Activated CD4-positive, alpha-beta memory T cell treated with anti-CD3 and anti-CD28 coated beads for 36 hours (primary cell): ENCODE measurements at places on chromosomes 2 and 18.

DNA sequence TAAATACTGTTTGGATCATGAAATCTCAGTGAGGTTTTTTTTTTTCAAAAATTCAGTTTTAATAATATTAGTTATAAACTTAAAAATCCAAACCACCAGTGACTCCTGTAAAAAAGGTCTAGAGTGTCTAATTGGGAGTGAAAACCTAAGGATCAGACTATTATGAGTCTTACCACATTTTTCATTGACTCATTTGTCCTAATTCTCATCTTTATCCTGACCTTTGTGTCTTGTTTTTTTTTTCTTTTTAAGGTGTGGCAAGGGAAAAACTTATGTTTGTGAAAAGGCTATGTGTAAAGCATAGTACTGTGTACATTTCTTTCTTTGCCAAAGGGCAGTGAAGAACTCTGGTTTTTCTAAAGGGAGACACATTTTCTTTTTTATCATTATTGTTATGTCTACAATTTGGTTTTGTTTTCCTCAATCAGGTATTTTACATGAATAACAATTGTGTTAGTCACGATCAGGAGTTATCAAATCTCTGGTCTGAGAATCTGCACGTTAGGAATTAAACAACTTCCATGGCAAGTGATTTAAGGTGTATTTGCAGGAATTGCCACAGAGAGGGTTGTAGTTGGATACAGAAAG, 52.6 kb downstream of the RHBDD1 start:
- DNase-seq, result no peak

DNA sequence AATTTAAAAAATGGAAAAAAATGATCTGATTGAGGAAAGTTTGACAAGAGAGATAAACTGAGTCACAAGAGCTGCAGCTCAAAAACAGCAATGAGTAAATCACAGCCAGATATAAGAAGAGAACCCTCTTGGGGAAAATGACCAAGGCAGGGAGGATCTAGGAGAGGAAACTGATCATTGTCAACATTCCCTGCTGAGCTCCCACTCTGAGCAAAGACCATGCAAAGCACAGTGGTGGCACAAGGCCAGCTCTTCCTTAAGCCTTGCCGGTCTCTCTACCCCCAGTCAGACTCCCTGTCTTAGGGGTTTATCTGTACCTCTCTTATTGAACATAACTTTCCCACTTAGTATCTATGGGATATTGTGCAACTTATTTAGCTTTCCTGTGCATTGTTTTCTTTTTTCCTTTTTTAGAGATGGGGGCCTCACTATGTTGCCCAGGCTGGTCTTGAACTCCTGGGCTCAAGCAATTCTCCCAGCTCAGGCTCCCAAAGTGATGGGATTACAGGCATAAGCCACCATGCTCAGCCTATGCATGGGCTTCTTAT, 54.0 kb upstream of the PPP1CB start:
- no peak for DNase-seq

DNA sequence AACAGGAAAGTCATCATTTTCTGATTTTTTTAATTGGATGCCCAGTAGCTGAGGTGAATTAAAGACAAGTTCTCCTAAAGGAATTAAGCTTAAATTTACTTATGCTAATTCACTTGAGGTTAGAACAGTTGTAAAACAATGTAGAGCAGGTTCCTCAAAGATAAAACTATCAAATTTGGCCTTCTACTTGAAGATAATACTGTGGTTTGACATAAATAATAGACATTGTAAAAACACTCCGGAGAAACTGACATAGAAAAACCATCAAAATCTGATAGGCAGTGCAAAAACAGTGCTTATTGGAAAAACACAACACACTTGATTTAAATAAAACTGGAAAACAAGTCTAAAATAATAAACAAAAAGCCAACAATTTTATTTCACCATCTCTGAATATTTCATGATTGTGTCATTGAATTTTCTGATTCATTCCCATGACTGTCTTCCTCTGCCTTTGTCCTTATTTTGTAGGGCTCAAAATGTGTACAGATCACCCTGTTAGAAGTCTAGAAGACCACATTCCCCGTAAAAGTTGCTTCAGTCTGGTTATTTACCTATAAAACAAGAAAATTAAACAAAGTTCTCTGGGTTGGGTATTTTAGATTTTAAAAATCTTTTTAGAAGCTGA, 28.3 kb upstream of the SLC40A1 start:
- no peak for DNase-seq

DNA sequence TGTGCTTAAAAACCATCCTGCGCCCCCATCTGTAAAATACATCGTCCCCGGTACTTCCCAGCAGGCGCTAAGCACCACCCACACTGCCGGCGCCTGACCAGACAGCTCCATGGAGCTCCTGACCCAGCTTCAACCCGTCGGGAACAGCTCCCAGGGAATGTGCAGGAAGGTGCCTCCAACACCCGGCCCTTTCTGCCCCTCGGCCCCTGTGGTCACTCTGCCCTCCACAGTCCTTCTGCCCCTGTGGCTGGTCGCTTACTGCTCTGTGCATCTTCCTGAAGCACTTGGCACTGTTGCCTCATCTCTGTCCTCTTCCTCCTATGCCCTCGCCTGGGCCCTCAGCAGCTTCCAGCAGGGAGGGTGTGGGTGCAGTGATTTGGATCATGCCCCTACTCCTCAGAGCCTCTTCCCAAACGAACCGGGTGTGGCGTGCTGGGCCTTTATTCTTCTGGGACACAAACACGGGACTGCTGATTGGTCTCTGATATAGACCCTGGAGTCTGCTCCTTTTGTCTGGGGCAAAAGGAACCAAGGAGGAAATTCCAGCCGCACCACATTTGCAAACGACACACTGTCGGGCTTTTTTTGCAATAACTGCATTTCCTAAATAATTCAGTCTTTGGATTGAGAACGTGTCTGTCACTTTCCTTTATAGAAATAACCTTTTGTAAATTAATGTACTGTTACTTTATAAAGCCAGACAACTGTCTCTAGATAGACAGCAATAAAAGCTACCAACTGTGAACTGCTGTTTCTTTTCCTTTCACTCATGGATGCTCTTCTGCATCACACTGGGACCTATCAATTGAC, 65.9 kb downstream of the ADI1 start:
- no peak for DNase-seq

DNA sequence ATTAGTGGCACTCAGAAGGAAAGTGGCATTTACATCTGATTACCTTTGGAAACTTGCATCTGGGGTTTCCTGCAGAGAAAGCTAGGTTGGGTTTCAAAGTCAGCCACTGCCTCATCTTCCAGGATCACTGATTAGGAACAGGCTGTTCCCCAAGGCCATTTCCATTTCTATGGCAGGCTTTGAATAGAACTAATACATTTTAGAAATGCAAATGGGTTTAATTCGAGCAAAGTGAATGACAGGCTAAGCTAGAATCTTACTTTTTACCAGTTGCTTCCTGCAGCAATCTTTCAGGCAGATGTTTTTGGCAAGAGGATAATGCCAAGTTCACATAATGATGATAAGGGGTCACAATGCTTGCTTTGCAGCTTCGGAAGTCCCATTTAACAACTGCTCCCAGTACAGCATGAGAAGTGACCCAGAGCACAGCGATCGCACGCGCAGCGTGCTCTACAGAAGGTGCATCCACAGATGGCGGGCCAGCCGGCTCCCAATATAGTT, 336.7 kb downstream of the LPIN1 start:
- no peak for DNase-seq

DNA sequence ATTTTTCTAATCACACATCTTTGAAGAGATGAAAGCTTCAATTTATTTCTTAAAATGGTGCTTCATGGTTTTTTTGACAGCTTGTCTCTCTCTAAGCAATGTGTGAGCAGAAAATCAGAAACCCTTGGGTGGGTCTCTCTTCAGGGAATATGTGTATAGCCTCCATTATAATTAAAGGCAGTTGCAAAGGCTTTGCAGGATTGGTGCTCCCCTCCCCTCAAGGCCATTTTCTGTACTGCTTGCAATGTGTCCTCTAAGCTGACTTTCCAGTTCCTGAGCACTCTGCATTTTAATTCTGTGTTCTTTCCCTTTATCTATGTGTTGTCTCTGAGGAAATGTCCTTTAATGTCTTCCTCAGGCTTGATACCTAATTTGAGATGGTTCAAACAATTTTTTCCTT, 172.6 kb downstream of the DPP4 start:
- DNase-seq, result no peak

DNA sequence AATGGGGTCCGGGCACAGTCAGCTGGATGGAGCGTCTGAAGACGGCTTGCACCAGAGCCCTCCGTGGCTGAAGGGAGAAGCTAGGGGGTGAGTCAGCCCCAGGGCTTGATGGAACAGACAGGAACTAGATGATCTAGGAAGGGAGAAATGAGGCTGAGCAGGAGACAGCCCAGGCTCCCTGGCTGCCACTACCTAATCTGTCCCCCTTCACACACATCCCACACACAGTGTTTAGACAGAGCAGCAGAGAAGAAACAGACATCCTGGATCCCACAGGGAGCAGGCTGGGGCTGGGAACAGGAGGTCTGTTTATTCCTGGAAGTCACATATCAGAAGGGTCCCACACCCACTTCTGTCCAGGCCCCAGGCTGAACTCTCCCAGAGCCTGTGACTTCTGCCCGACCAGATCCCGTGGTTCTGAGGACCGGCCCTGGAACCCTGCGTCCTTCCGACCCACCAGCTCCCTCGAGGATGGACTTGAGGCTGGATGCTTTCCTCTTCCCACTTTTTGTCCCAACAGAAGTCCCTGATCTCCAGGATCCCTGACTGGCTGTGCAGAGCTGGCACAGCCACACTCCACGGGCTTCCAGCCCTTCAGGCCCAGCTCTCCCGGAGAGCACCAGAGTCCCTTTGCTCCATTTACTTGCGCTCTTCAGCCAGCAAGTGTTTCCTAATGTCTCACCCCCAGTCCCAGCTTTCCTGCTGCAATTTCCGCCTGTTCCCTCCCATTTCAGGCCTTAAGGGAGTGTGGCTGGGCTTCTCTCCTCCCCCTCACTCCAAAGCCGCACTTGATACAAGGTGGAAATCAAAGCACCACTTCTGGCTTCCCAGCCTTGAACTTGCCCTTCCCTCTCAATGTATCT, 1.5 kb upstream of the GPBAR1 start:
- DNase-seq, result no peak

DNA sequence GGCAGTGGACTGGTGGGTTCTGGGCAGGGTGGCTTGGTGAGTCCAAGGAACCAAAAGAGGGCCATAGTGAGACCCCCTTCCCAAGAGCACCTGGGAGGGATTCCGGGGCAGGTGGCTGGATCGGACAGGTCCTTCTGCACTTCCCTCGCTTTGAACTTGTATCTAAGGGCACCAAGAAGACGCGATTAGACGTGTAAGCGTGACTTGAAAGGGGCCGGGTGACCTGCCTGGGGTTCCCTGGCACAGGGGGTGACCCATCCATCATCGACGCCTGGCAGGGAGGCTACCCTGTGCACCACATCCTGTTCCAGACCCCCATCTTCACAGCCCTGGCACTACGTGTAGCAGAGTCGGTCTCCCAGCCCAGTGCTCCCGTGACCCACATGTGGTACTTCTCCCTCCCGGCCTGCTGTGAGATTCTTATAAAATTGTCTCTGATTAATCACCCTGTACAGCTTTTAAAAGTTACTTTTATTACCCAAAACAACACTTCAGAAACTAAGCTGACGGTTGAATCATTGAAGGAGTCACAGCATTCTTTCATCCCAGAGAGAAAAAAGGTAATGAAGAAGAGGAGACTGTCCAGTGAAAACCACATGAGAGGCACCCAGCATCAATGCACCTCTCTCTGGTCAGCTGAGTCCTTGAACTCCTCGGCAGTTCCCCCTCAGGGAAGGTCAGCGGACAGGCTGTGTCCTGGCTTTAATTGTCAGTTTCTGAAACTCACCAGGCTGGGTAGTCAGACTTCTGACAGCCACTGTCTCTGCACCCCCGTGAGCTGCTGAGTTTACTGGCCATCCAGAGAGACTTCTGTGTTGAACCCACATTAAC, 13.0 kb downstream of the SH3BP4 start:
- no peak for DNase-seq

GRCh38 chr2:227164763-227165291, 403 bp downstream of the COL4A3 start:
- peak; percentile 54 for DNase-seq

GRCh38 chr18:54835944-54836343, 7.7 kb downstream of the RAB27B start:
- no peak for DNase-seq

DNA sequence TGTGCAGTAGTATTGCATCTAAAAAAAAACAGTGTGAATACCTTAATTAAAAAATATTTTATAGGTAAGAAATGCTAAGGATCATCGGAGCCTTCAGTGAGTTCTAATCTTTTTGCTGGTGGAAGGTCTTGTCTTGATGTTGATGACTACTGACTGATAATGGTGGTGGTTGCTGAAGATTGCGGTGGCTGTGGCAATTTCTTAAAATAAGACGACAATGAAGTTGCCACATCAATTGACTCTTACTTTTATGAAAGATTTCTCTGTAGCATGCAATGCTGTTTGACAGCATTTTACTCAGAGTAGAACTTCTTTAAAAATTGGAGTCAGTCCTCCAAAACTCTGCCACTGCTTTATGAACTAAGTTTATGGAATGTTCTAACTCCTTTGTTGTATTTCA, 36.2 kb downstream of the GLS start:
- DNase-seq, result no peak

DNA sequence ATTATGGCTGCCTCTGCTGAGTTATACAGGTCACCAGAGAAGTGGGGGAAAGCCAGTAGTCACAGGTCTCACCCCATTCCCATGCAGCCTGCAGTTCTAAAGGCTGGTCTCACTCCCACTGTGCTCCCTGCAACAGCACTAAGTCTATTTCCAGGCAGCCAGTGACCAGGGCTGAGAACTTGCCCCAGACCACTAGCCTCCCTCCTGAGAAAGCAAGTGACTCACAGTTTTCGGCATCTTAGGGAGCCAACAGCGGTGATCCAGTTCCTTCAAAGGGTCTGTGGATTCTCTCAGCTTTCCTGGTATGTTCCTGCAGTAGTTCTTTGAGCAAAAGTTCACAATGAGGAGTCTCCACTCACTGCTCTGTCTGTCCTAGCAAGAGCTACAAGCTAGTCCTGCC, 329.6 kb upstream of the MAP2 start:
- DNase-seq, result no peak

- no peak for DNase-seq
These were observed 111.1 kb downstream of the TGFA start for GRCh38 chr2:70442301-70443077.

DNA sequence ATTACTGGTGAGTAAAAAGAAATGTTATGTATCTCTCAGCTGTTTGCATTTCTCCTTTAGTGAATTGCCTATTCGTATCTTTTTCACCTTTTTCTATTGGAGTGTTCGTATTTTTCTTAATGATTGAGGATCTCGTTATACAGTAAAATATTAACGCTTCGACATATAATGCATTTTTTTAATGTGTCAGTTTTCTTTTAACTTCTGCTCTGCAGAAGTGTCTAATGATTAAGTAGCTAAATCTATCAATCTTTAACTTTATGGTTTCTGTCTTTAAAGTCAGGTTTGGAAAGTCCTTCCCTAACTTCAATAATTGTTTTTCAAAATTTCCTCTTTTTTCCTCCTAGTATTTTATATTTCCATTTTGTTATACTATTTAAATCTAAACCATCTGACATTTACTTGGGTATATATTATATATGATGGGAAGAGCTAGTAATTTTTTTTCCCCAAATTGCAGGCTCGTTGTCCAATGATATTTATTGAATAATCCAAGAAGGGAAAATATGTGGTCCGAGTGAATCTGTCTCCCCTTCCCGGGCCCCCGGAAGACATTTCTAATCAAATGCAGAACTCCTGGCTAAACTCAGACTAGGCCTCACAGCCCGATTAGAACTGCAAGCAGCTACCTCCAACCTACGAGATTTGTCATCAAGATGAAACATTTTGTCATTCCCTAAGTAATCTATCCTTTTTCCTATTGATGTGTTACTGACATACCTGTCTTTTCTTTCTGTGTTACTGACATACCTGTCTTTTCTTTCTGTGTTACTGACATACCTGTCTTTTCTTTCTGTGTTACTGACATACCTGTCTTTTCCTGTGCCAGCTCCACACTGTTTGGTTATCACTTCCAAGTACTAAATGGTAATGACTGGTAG, 17.2 kb downstream of the PCBP1 start:
- DNase-seq, result peak; percentile 71
